ENCODE measurements at places on chromosomes 7 and 10.

DNA sequence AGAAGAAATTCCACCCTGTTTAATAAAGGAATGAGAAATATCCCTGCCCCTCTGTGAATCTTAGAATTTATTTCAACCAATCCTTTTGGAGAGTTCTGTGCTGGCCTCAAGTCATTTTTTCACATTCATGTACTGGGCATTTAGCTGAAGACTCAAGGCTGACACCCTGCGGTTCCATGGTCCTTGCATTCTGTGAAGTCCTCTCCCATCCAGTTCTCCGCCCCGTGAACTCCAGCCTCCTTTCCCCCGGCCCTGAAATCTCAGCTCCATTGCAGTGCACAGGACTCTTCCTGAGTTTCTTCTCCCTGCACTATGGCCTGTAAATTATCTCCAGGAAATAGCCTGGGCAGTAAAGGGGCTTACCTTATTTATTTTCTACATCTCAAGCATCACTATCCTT lies 183.0 kb upstream of the KCND2 start:
- peak; percentile 8 for DNase-seq

DNA sequence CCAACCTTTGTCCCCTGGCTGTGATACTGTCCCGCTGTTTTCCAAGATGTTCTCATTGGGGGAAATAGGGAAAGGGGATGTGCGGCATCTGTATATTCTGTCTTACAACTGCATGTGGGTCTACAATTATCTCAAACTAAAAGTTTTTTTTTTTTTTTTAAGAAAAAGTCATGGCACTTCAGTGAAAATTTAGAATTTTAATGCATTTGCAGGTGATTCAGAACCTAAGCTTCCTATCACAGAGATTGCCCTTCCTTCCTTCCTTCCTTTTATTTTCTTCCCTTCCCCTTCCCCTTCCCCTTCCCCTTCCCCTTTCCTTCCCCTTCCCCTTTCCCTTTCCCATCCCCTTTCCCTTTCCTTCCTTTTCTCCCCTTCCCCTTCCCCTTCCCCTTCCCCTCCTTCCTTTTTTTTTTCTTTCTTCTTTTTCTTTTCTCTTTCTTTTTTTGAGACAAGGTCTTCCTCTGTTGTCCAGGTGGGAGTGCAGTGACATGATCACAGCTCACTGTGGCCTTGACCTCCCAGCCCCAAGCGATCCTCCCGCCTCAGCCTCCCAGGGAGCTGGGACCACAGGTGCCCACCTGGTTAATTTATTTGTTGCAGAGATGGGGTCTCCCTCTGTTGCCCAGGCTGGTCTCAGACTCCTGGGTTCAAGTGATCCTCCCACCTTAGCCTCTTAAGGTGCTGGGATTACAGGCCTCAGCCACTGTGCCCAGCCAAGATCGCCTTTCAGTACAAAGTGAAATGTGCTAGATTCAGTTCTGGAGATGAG lies 32.0 kb downstream of the JAKMIP3 start:
- no peak for DNase-seq

GRCh38 chr10:101018118-101018599 lies 12.8 kb downstream of the PDZD7 start:
- DNase-seq: no peak

DNA sequence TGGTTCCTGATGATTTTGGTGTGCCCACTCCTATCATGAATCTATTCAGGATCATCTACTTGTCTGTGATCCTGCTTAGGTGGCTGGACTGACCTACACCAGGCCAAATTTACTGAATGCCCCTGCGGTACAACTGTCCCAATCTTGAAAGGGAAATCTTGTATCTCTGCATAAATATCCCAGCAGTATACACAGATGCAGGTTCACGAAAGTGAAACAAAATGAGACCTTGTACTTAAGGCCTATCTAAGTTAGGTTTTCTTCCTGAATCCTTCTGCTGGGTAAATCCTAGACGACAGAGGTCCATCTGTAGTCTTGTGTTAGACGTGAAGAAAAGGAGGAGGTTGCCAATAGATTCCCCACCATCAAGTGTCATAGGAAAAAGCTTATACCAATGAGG lies 85.5 kb upstream of the NOBOX start:
- no peak for DNase-seq

DNA sequence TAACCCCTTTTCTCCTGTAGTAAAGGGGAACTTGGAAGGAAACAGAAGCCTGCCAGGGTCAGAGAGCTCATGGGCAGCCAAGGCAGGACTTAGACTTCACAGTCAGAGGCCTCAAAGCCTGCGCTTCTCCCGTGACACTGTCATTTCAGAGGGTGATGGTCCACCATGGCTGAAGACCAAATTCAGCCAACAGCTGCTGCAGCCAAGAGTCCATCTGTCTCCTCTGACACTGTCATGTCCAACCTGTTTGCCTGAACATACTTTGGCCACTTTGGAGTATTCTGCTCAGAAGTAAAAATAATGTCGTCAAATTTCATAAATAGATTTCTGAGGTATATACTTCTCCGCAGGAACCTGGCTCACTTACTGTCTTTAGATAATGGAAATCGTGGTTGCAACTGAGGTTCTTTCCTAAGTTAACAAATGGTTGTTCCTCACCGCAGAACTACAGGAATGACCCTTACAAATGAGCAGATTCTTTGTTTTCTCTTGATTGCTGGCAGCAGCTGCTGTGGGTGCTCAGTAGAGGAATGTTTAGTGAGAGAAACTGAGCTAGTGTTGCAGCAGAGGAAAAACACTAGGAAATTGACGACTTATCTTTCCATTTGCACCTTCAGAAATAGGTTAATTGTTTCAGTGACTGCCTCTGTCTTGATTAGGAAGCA lies 626.5 kb downstream of the SDK1 start:
- DNase-seq: no peak

All from bronchial epithelial cell (primary cell).